Activated effector memory CD4-positive, alpha-beta T cell treated with Interleukin-2 at 50 U/mL for 16 hours (primary cell): ENCODE measurements at places on chromosomes 6 and 20.

GRCh38 chr6:131876545-131876944 is 68.7 kb downstream of the ENPP1 start:
- no peak for DNase-seq

GRCh38 chr6:31892821-31893220 is 4.7 kb downstream of the EHMT2 start:
- DNase-seq: no peak

DNA sequence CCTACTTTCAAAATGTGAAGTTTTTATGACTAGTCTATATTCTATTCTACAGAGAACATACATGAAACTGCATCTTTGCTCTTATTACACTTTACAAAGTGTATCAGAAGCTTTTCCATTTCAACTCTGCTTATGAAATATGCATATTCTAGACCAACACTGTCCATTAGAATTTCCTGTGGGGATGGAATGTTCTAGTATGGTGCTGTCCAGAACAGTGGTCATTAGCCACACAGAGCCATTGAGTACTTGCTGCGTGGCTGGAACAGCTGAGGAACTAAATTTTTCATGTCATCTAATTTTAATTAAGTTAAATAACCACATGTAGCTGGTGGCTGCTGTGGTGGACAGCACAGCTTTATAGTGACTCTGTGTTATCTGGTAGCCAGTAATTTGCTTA is 105.9 kb upstream of the PDE10A start:
- no peak for DNase-seq

GRCh38 chr6:15819841-15820240 is 157.0 kb upstream of the DTNBP1 start:
- no peak for DNase-seq

GRCh38 chr20:63484651-63485403 is 12.4 kb upstream of the KCNQ2 start:
- DNase-seq: no peak

DNA sequence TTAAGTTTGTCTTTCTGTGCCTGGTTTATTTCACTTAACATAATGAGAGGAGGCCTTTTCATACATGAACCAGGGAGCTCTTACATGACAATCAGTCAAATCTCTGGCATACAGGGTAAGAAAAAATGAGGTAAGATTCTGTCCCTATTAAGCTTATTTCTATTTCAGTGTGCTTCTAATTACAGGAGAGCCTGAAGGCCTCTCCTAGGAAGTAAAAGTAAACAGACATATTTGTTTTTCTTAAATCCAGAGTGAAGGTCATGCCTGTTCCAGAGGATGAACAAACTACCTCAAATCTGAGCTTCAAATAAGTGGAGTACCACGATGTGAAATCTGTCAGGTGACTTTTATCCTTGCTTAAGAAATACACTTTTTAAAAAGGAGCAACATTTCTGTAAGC is 72.6 kb downstream of the POPDC3 start:
- no peak for DNase-seq

- DNase-seq: no peak
These were observed 828 bp downstream of the HCK start for GRCh38 chr20:32052778-32053362.

DNA sequence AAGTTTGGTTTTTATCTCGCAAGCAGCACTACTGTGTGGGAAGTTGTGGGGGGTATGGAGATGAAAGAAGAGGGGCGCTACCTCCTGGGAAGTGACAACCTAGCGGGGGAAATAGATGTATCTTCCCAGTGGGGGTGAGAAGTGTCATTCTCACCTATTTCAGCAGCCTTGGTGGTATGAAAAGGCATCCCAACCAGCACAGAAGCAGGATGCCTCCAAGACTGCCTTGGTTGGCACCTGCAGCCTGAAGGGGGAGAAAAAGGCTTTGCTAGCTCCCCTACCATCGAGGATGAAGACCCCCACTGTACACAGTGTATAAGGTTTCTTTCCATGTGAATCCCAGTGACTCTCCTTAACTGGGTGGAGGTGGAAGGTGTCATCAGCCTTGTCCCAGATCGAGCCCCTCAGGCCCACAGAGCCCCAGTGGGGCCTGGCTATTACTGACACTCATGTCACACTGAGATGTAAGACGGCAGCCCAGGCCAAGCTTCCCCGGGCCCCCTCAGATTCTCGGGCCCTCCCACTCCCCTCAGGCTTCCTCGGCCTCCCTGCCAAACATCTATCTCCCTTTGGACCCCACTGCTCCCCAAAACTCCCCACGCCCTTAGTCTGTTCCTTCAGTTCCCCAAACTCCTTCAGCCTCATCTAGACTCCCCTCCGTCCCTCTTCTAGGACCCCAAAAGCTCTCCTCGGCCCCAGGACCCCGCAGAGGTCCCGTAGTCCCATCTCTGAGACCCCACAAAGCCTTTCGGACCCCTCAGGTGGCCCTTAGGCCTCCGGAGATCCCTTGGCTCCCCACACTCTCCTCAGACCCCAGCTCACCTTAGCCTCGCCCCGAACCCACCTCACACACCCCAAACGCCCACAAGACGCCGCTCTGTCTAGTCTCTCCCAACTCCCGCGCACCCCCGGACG is 688 bp downstream of the COMMD7 start:
- DNase-seq: no peak

GRCh38 chr6:43927532-43928210 is 157.7 kb downstream of the VEGFA start:
- no peak for DNase-seq

DNA sequence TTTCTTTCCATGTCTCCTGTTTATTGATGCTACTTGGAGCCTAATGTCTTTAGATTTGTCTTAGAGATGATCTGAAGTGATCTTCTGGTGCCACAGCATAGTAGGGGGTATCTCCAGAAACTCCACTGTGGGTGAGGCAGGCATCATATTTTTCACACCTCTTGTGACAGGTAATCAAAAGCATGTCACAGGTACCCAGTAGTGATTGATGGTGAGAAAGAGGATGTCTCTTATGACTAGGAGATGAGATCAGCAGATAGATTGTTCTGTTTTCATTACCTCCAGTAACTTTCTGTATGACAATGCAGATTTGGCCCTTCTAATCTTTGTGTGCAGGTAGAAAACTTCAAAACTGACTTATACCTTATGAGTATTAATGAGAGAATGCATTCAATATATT is 13.5 kb downstream of the NCOA7 start:
- no peak for DNase-seq

DNA sequence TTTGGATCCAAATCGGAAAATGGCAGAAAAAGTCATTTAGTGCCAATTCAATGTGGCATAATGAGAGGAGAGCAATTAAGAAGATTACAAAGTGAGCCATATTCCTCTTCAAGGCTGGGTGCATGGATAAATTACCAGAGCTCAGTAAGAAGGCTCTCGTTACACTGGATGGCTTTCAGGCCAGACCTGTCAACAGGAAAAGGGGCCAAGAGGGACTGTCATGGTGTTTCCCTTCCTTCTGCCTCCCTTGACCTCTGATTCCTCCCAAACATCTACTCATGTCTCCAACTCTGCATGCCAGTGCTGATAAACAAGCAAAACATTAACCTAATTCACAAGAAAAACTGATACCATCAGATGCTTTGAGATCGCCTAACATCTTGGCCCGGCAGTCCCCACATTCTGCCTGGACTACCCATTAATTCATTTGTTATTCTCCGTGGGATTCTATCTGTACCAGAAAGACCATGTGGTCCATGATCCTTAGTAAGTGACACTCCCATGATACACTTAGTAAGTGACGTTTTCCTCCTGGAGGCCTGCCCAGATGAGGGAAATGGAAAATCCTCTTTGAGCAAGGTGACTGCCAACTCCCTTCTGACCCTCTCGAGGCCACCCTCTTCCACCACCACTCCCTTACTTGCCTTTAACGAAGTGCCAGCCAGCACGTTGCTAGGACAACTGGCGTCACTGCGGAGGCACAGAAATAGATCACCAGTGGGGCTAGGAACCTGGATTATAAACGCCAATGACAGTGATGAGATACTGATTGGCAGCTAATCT is 239.2 kb downstream of the GMPR start:
- DNase-seq: no peak

- no peak for DNase-seq
These were observed 234.2 kb downstream of the BCKDHB start for GRCh38 chr6:80340686-80341085.

- no peak for DNase-seq
These were observed 90.7 kb downstream of the PLG start for GRCh38 chr6:160792708-160793107.

GRCh38 chr6:169501128-169501527 is 200.7 kb downstream of the WDR27 start:
- DNase-seq: no peak

- no peak for DNase-seq
These were observed 40.2 kb upstream of the MRGBP start for GRCh38 chr20:62755817-62756724.

GRCh38 chr20:7654231-7654630 is 286.0 kb downstream of the HAO1 start:
- DNase-seq: no peak

DNA sequence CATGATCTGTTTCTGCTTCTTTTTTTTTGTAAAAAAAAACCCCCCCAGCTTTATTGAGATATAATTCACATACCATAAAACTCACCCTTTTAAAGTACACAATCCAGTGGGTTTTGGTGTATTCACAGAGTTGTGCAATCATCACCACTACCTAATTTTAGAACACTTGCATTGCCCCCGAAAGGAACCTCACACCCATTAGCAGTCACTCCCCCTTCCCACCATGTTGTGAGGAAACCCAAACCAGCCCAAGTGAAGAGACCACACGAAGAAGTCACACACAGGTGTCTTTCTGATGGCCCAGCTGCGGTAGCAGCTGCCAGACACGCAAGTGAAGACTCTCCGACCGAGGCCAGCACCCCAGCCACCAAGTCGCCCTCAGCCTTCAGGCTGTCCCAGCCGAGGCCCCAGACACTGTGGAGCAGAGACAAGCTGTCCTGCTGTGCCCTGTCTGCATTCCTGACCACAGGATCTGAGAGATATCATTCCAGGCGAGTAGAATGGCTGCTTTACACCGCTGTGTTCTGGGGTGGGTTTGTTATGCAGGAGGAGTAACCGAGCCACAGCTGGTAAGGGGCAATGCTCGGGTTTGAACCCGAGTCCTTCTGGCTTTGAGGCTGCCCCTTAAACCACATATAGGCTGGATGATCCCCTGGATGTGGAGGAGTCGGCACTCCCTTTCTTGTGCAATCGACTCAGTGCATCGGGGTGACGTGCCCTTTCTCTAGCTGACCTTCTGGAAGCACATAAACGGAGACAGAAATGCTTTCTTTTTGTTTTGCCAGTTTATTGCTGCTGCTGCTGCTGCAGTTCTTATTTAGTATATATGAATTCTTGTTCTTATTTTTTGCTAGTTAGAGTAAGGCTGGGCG is 59.1 kb upstream of the PTPN1 start:
- no peak for DNase-seq

GRCh38 chr20:2314759-2315439 is 19.1 kb downstream of the TGM3 start:
- DNase-seq: no peak

- DNase-seq: no peak
These were observed 74.0 kb downstream of the PTPRA start for GRCh38 chr20:2946988-2947961.

GRCh38 chr6:42616716-42617115 is 52.9 kb downstream of the UBR2 start:
- DNase-seq: no peak

GRCh38 chr20:58880994-58881752 is 28.7 kb downstream of the GNAS start:
- DNase-seq: no peak

DNA sequence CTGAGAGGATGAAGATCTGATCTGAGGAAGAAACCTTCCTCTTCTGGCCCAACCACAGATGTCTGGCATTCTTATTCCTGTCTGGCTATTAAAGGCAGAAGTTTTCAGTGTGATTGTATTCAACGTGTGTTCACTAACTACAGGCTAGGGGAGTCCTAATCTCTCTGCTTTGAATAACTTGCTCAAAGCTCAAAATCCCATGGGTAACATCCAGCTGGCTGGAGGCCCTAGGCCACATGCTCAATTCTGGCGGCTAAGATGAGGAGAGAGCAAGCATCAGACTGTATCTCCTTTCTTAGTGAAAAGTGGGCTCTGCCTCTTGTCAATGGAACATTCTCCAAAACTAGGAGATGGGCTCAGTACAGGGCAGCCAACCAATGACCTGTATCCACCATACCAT is 478.0 kb downstream of the KIF16B start:
- DNase-seq: no peak

DNA sequence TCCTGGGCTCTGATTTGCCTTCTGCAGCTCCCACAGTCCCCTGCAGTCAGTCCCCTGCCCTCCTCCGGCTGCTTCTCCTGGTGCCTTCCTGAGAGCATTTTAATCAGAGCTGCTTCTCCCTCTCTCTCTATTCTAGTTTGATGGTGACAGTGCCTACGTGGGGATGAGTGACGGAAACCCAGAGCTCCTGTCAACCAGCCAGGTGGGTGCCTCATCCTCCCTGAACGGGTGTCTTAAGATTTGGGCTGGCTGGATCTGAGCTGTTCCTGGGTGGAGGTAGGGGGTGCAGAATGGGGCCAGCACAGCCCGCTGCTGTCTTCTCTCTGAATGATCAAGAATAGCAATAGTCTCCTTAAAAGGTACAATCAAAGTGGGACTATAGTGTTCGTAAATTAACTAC is 58.6 kb downstream of the TOX2 start:
- no peak for DNase-seq

- no peak for DNase-seq
These were observed 277.0 kb downstream of the CDKAL1 start for GRCh38 chr6:20811109-20811761.

GRCh38 chr6:36566418-36566905 is 19.2 kb upstream of the STK38 start:
- DNase-seq: no peak

GRCh38 chr6:170471491-170471890 is 81.6 kb downstream of the PSMB1 start:
- DNase-seq: no peak

DNA sequence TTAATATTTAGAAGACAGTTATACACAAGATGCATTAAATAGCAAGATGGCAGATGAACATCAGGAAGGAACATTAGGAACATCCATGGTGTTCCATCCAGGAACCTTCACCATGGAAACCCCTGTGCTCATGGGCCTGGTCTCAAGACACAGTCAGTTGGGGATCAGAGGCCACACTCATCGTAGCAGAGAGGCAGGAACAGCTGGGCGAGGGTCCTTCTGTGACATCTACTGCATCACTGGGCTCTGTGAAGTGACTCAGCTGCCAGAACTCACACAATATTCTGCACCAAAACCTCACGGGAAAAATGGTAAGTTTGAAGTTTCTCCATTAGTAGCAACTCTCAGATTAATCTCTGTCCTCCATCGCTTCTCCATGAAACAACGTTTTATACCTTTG is 356.6 kb downstream of the PREX1 start:
- DNase-seq: no peak

- no peak for DNase-seq
These were observed 664 bp upstream of the BAG6 start for GRCh38 chr6:31652925-31653724.
